Right ventricle myocardium inferior (tissue), 1 donor: ENCODE measurements at places on chromosomes 16 and 17.

DNA sequence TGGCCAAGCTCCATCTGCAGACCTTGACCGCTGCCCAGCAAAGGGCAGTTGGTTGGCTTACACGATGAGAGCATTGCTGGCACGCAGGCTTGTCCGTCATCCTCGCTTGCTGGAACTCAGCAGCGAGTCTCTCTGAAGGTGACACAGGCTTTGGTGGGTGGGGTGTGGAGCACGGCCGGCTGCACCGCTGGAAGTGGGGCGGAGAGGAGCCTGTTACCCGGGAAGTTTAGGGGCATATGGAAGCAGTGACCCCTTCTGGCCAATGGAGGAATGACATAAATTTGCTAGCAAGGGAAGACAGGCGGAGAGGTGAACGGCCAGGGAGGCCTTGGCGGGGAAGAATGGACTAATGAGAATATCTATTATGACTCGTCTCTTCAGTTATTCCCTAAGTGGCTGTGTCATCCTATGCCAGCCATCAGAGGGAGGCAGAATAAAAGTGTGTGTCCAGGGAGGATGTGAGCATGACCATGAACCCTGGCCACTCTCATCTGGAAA lies 65.9 kb upstream of the SDK2 start:
- peak; percentile 73 for DNase-seq

DNA sequence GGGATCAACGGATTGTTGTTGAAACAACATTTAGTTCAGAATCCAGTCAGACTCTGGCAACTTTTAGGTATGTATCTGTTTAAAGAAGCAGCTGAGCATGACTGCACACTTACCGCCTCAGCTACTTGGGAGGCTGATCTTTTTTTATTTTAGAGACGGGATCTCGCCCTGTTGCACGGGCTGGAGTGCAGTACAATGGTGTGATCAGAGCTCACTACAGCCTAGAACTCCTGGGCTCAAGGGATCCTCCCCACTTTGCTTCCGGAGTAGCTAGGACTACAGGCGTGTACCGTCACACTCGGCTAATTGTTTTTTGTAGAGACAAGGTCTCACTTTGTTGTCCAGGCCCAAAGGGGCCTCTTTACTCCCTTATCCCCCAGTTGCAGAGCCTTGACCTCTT lies 2.3 kb downstream of the SPG7 start:
- DNase-seq = no peak

- no peak for DNase-seq
Measured at GRCh38 chr17:17034496-17035075, 7.7 kb upstream of the MPRIP start.

GRCh38 chr16:88886845-88887521 lies 20.5 kb upstream of the PABPN1L start:
- DNase-seq = peak; percentile 95
